ENCODE measurements at places on chromosomes 2 and 18.

GRCh38 chr2:80476535-80477117 lies 172.1 kb upstream of the LRRTM1 start:
- no peaks in the 10 kb centered on the region for H3K36me3 ChIP-seq
- no peaks in the 10 kb centered on the region for H3K27me3 ChIP-seq
- H3K4me3 ChIP-seq: no peak overlapping the region
- H3K27ac ChIP-seq: no peak overlapping the region
- DNase-seq: no peak

DNA sequence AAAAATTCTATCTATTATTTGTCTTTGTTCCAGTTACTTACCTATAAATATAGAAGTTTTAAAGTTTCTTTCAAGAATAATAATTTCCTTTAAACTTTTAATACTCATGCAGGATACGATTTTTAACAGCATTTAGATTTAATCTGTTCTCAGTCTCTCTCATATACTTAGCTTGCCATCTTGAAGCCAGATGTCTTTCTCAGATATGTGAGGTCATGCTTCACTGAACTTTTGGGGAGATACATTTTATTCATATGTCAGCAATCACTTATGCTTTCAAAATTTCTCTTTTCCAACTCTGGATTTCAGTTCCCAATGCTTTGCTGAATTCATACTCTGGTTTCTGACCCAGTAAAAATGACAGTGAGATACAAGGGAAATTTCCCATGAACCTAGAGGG lies 66.5 kb upstream of the CCDC178 start:
- no peak overlapping the region for H3K27ac ChIP-seq
- H3K4me1 ChIP-seq: no peaks in the 10 kb centered on the region
- DNase-seq: no peak
- no peak overlapping the region for H3K4me3 ChIP-seq
- no peaks in the 10 kb centered on the region for H3K36me3 ChIP-seq

- no peak overlapping the region for H3K4me3 ChIP-seq
- H3K27ac ChIP-seq: no peak overlapping the region
- no peaks in the 10 kb centered on the region for H3K36me3 ChIP-seq
- DNase-seq: no peak
These were observed 48.5 kb upstream of the MCFD2 start for GRCh38 chr2:46963941-46964673.

DNA sequence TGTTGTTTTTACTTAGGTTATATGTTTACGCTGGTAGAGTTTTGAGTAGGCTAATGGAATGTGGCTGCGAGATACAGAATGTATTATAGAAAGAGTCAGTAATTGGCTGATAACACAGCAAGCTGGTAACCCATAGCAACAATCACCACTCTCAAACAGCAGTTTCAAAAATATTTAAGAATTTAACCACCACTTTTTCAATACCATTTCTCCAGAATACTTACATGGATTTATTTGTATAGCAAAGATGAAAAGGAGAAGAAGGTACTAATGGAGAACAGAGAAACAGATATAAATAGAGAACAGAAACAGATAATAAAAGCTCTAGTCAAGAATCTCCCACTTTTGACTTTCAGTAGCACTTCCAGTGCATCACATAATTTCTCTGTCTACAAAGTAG lies 188.3 kb upstream of the SLC39A10 start:
- H3K4me3 ChIP-seq: no peak overlapping the region
- DNase-seq: no peak
- no peaks in the 10 kb centered on the region for H3K36me3 ChIP-seq
- H3K27me3 ChIP-seq: no peaks in the 10 kb centered on the region
- H3K4me1 ChIP-seq: no peaks in the 10 kb centered on the region
- H3K27ac ChIP-seq: no peak overlapping the region

DNA sequence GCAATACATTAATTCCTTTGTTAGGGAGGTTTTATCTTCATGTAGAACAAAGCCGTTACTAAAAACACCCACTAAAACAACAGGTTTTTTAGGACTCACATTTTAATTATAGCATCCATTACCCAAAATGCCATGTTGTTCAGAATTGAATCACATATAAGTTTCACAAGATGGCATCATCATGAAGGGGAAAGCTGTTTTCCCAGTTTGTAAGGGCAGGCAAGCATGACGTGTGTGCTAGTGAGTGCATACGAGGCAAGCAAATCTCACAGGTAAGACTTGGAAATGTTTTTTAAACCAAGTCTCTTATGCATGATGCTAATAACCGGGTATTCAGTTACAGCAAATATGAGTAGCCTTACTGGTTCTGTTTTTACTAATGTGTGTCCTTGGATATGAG lies 111.8 kb upstream of the NFATC1 start:
- no peaks in the 10 kb centered on the region for H3K36me3 ChIP-seq
- H3K27ac ChIP-seq: no peak overlapping the region
- no peaks in the 10 kb centered on the region for H3K4me1 ChIP-seq
- DNase-seq: no peak

DNA sequence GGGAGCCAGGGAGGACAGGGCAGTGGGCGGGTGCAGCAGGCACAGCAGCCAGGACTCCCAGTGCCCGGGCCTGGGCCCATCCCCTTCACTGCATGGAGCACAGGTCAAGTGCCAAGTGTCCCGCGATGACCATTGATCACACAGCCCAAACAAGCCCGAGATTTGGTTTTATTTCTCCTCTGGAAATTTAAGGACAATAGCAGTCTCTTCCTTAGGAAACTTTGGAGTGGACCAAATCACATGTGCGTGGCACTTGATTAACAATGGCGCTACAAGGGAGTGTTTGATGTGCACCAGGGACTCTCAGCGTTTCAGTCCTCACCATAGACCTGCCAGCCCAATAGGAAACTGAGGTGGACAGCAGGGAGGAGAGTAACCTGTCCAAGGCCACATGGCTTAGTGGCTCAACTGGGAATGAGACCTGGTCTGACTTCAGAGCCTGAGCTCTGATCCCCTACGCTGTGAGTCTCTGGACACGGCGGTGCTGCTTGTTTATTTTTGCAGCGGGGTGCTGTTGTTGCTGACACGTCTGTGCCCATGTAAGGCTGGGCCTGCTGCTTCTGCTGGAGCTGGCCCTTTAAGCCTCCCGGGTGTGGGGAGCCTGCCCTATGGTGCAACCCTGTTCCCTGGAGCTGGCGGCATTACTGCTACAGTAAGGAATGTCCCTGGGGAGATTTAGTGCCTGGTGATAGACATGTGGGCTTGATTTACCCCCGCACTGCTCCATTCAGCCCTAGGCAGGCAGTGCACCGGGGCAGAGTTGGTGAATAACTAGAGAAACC lies 194.2 kb downstream of the INHBB start:
- H3K4me1 ChIP-seq: peaks cover 9% of the 10 kb centered on the region
- DNase-seq: no peak
- no peaks in the 10 kb centered on the region for H3K27me3 ChIP-seq
- no peak overlapping the region for H3K27ac ChIP-seq
- H3K36me3 ChIP-seq: no peaks in the 10 kb centered on the region

DNA sequence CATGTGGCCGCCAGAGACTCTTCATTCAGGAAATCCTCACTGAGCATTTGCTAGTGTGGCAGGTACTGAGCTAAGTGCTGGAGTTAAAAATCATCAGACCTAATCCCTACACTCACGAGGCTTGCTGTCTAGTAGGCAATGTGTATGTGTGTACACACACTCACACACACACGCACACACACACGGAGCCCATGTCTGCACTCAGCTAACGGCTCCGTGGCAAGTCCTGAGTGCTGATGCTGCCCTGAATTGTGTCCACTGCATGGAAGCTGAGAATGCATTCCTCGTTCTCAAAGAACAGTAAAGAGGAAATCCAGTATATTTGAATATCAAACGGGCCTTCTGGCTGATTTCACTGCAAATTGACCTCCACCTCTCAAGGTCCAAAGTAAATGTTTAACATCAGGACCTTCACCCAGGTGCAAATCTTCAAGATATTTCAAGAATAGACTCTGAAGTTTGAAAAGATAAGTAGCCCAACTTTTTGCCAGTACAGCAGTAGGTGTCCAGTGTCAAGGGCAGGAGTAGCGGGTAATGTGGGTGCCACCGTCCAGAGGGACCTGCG lies 136.1 kb upstream of the TTC39C start:
- no peak overlapping the region for H3K27ac ChIP-seq
- no peaks in the 10 kb centered on the region for H3K36me3 ChIP-seq
- H3K4me3 ChIP-seq: no peak overlapping the region
- no peak for DNase-seq
- peaks cover 14% of the 10 kb centered on the region for H3K4me1 ChIP-seq
- no peaks in the 10 kb centered on the region for H3K27me3 ChIP-seq

DNA sequence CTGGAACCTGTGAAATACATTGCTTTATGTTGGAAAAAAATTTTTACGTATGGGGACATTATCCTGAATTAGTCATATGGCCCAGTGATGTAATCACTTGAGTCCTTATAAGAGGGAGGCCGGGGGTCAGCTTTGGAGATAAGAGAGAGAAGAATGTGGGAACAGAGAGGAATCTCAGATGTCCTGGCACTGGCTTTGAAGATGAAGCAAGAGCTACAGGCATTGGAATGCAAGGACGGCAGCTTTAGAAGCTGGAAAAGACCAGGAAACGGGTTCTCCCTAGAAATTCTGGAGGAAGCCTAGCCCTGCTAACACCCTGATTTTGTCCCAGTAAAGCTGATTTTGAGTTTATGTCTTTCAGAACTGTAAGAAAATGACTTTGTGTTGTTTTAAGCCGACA lies 1129.9 kb upstream of the GYPC start:
- DNase-seq: no peak
- no peak overlapping the region for H3K27ac ChIP-seq
- H3K27me3 ChIP-seq: no peaks in the 10 kb centered on the region

DNA sequence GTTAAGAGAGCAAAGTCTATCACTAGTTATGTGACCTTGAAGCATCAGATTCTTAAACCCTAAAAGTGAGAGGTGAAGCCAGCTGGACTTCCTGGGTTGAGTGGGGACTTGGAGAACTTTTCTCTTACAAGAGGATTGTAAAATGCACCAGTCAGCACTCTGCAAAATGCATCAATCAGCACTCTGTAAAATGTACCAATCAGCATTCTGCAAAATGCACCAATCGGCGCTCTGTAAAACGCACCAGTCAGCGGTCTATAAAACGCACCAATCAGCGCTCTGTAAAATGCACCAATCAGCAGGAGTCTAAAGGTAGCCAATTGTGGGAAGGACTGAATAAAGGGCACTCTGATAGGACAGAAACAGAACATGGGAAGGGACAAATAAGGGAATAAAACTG lies 291.6 kb upstream of the FAM98A start:
- no peak overlapping the region for H3K27ac ChIP-seq
- H3K27me3 ChIP-seq: no peaks in the 10 kb centered on the region
- H3K4me1 ChIP-seq: no peaks in the 10 kb centered on the region
- no peaks in the 10 kb centered on the region for H3K36me3 ChIP-seq

GRCh38 chr2:28367667-28368356 lies 24.8 kb upstream of the FOSL2 start:
- no peak overlapping the region for H3K4me3 ChIP-seq
- H3K27me3 ChIP-seq: no peaks in the 10 kb centered on the region
- no peak for DNase-seq
- no peaks in the 10 kb centered on the region for H3K36me3 ChIP-seq
- peaks cover 9% of the 10 kb centered on the region for H3K4me1 ChIP-seq

DNA sequence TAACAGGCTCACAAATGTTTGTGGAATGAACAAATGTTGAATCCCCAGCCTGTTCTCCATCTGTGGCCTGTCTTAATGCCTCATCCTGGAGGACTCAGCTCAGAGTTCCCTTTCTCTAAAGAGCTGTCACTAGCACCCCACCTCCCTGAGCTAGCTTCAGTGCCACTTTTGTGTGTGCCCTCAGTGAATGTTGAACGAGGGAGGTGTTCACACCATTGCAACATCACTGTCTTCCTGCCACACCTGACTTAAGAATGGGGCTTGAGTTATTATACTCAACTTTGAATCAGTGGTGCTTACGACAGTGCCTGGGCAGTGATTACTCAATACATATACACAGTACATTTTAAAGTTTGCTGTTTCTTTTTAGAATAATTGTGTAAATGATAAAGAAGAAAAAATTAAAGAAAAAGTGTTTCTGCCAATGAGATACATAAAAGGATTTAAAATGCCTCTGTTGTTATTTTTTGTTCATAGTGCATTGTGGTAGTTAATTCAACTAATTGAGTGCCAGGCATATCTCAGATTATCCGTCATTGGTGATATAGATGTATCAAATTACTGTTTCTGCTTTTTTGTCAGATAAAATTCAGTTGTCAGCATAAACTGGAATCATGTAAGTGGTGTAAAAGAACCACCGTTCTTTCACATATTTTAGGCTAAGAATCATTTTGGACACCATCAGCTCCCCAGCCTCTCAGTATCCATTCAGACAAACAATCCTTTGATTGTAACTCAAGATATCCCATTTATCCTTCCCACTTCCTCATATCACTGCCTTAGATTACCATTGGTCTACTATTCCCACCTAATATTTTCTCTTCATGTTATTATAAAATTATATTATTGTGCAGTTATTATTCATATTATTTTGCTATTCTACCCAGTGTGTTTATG lies 304.7 kb downstream of the PTPRM start:
- H3K4me1 ChIP-seq: peaks cover 15% of the 10 kb centered on the region
- no peak overlapping the region for H3K4me3 ChIP-seq
- no peaks in the 10 kb centered on the region for H3K27me3 ChIP-seq
- DNase-seq: no peak
- H3K27ac ChIP-seq: no peak overlapping the region
- H3K36me3 ChIP-seq: no peaks in the 10 kb centered on the region

DNA sequence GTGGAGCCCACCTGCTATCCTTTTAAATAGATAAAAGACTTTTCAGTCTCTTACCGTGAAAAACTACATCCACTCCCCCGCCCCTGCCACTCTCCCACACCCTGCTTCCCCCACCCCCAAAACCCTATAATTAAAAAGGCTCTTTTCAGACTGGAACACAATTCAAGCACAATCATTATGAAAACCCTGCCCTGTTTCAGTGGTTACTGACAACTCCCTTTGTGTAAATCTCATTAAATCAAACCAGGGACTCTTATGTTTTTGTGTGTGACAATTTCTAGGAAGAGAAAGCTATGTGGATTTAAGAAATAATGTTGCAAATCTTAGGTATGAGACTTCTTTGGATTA lies 21.0 kb upstream of the ZNF532 start:
- H3K27ac ChIP-seq: no peak overlapping the region
- no peaks in the 10 kb centered on the region for H3K36me3 ChIP-seq
- no peak for DNase-seq
- H3K4me1 ChIP-seq: no peaks in the 10 kb centered on the region

GRCh38 chr2:223860809-223861738 lies 23.7 kb upstream of the AP1S3 start:
- peaks cover 50% of the 10 kb centered on the region for H3K4me1 ChIP-seq
- H3K4me3 ChIP-seq: peak overlapping the region; percentile 42
- peak; percentile 82 for DNase-seq
- no peaks in the 10 kb centered on the region for H3K36me3 ChIP-seq
- H3K27me3 ChIP-seq: no peaks in the 10 kb centered on the region

Measured in HCT116 (cell line).